ENCODE measurements at places on chromosomes 6 and 20.
A peak's percentile ranks its signal among the peaks of the same experiment; 100 is the strongest.

DNA sequence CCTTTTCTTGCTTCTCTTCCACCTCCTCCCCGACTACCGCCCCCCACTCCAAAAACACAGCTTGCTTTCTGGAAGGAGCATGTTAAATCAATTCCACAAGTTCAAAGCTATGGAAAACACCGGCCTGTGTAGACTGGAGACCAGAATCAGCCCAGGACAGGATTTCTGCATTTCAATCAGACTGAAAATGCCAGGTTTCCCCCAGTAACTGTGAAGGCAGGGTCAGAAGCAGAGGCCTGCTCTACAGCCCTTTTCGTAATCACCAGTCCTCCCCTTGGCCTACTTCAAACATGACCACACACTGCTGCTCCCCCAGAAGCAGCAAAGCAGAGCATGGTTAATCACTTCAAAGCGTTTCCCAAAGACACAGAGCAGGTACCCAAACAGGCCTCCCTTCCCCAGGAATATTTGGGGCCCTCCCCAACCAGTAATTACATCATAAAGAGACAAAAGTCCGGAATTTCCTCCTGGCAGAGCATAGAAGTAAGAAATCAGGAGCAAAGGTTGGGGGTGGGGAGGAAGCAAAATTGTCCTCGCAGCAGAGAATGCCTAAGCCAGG, 38.4 kb downstream of the ZMYND8 start:
- DNase-seq, result peak; percentile 13

- no peak for DNase-seq
Measured at GRCh38 chr20:45892828-45893500, 1.8 kb downstream of the CTSA start.

GRCh38 chr20:62344782-62345181, 22.3 kb downstream of the LAMA5 start:
- DNase-seq, result no peak

DNA sequence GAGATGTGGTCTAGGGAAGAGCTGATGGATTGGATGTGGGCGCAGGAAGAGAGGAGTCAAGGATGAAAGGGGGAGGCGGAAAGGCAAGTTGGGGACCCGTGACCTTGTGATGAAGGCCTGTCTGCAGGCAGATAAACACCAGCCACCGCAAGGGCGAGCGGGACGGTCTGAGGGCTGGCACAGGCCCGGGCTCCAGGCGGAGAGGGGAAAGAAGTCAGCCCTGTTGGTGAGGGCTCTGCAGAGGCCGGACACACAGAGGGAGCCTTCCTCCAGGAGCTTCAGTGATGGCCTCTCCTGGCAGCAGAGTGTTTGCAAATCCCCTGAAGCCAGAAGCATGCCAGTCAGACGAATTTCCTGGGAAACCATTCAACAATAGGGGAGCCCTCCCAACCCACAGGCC, 112.2 kb downstream of the ZDHHC14 start:
- no peak for DNase-seq

DNA sequence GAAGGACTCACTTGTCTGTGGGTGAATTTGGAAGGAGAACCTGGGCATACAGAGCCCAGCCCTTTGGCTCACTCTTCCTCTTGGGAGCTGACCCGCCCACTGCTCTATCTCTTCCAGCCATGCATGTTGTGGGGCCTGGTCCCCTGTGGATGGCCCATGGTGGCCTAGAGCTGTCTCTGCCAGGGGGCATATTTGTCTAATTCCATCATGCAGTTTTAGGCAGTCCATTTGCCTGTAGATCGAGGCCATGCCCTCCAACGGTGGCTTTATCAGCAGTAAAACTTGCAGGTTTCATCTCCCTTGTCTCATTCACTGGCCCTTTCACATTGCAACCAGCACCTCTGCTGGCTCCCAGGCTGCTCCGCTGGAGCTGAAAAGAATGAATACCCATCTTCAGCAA, 12.9 kb upstream of the EZR start:
- no peak for DNase-seq

GRCh38 chr20:20972490-20972889, 133.7 kb downstream of the LINC00237 start:
- DNase-seq, result no peak

- DNase-seq, result no peak
Measured at GRCh38 chr6:109516929-109517328, 33.9 kb upstream of the ZBTB24 start.

DNA sequence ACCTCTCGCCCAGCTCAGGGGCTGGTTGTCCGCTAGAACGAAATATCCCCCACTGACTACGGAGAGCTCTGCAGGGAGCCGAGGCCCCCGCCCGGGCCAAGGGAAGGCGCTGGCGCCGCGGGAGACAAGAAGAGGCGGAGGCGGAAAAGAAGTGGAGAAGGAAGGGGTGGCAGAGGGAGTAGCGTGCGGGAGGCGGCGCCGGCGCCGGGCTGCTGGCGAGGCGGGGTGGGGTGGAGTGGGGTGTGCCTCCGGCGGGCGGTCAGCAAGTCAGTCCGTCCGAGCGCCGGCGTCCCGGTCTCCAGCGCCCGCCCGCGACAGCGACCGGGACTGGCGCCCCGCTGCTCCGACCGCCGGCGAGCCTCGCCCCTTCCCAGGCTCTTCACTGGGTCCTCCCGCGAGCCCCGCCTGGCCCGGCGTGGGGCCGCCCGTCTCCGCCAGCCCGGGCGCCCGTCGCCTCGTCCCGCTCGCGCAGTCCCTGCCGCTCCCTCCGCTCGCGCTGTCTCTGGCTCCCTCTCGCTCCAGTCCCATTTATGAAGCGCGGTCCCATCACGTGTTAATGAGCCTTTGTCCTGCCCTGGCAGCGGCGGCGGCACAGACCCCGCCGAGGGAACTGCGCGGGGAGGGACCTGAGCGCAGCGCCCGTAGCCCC, at the start of gene CNR1:
TSS of gene CNR1 (minus strand) at position 504 of the 649 bp plus-strand sequence. CDS start 21,073 bp downstream, outside the sequence.
- DNase-seq, result no peak

DNA sequence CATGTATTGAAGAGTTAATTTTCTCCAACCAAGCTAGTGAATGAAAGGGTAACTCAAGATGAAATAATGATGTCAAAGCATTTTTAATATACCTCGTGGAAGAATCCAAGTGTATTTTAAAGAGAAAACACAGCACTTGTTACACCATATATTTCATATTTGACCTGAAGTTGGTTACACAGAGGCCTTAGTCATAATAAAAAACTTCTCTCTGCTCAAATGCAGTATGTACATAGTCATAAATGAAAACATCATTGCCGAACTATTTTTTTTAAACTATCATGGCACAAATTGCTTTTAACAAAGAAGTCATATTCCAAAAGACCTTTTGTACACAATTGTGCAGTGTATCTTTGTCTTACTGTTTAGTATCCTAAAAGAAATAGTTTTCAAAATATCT, 43.0 kb downstream of the BACH2 start:
- DNase-seq, result no peak

- DNase-seq, result no peak
Measured at GRCh38 chr6:107611094-107611810, 121.3 kb downstream of the SOBP start.

DNA sequence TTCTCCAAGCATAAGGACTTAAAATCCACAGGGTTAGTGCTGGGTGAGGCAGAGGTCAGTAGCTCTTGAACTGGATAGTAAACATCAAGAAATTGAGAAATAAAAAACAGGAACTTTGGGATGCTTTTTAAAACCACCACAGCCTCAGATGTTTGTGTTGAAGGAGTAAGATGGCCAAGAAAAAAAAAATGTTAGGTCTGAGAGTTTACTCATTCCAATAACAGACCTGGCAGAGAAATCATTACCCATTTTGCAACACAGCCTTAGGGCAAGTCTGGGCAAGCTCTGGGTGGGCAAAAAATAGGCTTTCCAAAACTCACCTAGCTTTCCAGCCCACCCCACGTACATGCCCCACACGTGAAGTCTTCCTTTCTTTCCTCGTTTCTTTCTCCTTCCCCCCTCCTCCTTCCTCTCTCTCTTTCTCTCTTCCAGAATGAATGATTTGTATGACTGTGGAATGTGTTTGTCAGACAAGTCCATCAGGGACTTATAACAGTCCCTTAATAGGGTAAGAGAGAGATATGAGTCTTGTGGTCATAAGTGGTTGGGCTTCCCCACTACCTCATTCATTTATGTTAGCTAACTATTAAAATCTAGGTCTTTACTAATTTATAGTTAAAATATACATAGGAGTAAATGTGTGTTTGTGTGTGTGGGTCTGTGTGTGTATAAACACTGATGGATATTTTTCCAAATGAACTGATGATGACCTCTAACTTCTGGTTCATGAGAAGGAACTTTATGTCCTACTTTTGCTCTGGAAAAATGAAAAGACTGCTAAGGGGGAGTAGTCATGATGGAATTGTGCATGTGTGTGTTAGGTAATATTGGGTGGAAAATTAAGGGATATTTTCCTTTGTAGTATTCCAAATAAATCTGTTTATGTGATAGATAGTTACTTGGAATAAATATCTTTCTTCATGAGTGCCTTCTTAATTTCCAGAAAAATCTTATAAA, 18.0 kb upstream of the DSE start:
- no peak for DNase-seq

GRCh38 chr20:58136149-58136484, 92.3 kb downstream of the ANKRD60 start:
- DNase-seq, result no peak

DNA sequence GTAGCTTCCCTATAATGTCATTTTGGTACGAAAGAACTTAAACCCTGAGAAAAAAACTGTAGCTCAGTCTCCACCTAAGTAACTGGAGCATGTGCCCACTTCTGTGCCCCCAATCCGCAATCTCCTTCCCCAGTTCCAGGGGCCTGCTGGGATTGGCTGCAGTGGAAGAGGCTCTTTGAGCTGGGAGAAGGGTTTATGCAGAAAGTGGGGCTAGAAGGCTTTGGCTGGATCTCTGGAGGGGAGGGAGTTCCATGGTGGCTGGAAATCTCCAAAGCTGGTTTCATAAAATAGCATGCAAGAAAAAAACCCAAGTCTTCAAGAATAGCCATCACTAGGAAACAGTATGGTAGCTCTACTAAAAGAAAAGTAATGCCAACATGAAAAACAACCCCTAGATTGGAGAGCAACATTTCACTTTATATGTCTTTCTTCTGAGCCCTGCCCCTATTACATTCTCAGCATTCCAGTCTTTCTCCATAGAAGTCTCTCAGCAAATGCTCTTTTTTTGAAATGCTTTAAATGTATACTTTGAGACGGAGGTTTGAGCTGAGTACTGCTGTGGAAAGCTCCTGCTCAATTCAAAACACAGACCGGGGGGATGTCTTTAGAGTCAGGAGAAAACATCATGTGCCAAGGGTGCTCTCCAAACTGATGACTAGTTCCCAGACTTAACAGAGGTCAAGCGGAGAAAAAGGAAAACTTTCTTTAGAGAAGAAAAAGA, 36.0 kb upstream of the FOXO3 start:
- no peak for DNase-seq

- DNase-seq, result no peak
Measured at GRCh38 chr6:160161647-160161986, 40.0 kb downstream of the SLC22A1 start.

GRCh38 chr20:6595704-6596103, 171.8 kb upstream of the BMP2 start:
- DNase-seq, result no peak

GRCh38 chr6:12418946-12419345, 128.8 kb downstream of the EDN1 start:
- no peak for DNase-seq

DNA sequence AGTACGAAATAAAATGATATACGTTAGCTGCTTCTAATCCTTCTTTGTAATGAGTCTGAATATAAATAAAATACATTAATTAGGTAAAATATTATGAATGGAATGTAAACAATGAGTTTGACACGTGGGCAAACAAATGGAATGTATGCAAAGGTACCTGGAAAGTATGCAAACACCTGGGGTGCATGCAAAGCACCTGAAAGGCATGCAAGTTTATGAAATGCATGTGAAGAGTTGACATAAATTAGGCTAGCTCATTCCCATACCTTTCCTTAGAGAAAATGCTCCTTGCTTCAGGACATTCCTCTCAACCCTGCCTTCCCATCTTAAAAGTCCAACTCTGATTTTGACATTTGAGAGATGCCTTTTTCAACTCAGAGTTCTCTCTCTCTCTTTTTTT, 140.9 kb downstream of the EDN1 start:
- no peak for DNase-seq

GRCh38 chr20:3485913-3486312, 15.1 kb downstream of the ATRN start:
- DNase-seq, result no peak

Measured in brain pericyte (primary cell).